ENCODE measurements at places on chromosomes 1 and 21.

GRCh38 chr1:89347296-89347695, 16.6 kb upstream of the GBP6 start:
- no peak for DNase-seq

DNA sequence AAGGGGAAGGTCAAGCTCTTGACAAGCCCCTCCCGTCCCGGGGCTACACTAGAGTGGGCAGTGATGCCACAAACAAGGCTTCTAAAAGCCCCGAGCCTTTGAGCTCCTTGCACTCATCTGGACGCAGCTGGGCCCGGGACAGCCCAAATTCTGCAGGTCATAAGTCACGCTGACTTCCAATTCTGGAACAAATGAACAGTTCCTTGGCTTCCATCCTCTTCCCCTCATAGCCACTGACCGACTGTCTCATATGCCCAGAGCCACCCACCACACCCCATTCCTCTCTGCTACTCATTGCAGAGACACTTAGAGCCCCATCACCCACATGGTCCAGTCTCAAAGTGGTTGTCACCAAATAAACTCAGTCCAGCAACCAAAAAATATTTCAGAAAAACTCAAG, 32.8 kb upstream of the PRELP start:
- DNase-seq: no peak

- DNase-seq: no peak
Measured at GRCh38 chr1:232178191-232178590, 451.7 kb downstream of the SIPA1L2 start.

GRCh38 chr21:41777951-41778815, 11.3 kb upstream of the RIPK4 start:
- peak; percentile 72 for DNase-seq

DNA sequence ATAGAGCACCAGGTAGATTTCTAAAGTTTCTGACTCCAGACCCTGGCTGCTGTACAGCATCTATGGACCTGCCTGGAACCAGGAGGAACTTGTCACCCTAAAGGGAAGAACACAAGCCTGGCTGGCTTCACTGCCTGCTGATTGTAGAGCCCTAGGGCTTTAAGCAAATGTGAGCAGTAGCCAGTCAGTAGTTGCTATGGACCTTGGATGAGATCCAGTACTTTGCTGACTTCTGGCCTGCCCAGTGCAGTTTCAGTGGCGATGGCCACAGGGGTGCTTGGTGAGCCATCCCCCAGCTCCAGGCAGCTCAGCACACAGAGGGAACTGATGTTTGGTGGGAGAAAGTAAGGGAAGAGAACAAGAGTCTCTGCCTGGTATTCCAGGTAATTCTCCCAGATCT, 68.4 kb downstream of the ATP6V1G3 start:
- DNase-seq: no peak

- DNase-seq: no peak
Measured at GRCh38 chr1:95133687-95134086, 16.5 kb downstream of the TLCD4 start.

DNA sequence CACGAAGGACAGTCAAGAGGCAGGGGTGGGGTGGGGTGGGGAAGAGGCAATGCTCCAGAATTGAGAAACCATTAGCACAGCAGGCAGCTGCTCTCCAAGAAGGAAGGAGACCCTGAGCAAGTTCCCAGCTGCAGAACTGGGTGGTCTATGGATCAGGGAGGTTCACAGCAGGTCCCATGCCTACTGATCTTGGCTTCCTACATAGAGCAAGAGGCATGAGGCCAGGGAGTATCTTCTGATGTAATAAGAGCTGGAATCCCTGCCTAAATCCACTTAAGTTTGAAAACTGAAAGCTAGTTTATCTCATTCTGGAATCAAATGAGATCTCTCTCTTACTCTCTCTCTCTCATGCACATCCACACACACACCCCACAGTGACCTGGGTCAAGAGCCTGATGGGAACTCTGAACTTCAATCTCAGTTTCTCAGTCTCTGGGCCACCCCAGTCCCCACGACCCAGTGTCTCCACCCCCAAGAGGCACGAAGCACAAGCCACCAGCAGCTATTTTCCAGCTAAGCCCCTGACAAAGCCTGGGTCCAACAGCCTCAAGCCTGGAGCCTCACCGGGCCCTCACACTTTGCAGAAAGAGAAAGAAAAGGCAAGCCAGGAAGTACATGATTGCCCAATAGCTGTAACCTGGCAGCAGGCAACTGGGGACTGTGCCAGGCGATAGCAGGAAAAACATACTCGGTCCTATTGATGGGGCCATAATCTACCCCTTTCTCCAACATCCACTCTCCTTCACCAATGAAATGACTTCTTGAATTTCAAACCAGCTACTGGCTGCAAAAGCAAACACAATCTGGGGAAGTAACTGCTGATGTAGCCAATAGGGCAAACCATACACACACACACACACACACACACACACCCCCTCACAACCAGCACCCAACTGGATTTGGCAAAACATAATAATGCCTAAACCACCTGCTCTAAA, 2.2 kb downstream of the NUAK2 start:
- DNase-seq: no peak

GRCh38 chr1:41152622-41153044, 89.5 kb downstream of the SCMH1 start:
- no peak for DNase-seq

DNA sequence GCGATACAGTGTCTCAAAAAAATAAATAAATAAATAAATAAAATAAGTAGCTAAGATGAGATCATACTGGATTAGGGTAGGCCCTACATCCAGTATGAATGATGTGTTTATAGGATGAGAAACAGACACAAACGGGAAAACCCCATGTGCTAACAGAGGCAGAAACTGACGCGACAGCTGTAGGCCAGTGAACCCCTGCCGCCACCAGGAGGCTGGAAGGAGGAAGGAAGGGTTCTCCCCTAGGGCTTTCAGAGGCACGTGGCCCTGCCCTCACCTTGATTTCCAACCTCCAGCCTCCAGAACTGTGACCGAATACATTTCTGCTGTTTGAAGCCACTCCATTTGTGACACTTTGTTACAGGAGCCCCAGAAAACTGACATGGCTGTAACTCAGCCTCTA, 38.5 kb downstream of the CHD5 start:
- DNase-seq: no peak

DNA sequence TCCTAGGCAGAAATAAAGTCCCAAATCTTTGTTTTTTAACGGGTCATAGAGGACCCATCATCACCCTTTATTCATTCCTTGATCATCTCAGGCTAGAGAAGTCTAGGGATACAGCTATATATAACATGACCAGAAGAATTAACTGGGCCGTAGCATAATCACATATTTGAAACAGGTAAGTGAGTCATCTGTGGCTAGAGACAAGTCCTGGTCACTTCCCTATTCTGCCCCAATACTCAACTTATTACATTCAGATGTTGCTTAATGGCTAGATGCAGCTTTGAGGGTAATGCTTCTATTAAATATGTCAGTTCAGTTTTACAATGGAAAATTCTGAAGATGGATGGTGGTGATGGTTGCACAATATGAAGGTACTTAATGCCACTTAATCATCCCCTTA, 47.0 kb downstream of the EXO1 start:
- DNase-seq: no peak

- peak; percentile 58 for DNase-seq
Measured at GRCh38 chr1:25619101-25619890, 2.7 kb downstream of the MAN1C1 start.

- DNase-seq: peak; percentile 67
Measured at GRCh38 chr1:42784946-42785693, at the start of gene TMEM269. Gene TMEM269 (plus strand): TSS chr1:42784991. CDS start chr1:42789894, 4,903 bp downstream.

GRCh38 chr1:19372136-19372514, 60.0 kb downstream of the SLC66A1 start:
- DNase-seq: no peak

GRCh38 chr1:198904321-198904720, 265.5 kb downstream of the PTPRC start:
- no peak for DNase-seq

DNA sequence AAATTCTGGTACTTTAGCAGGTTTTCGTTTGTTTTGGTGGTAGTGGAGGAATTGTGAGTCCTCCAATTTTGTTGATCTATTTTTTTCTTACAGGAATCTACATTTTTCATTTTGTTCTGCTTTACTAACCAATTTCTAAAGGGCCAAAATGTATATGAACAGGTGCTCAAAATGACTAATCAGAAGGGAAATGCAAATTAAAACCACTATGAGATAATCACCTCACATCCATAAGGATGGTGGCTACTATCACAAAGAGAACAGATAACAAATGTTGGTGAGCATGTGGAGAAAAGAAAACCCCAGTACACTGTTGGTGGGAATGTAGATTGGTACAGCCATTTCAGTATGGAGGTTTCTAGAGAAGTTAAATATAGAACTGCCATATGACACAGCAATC, 134.2 kb downstream of the LMO4 start:
- DNase-seq: no peak

GRCh38 chr21:43866659-43867331, 1.8 kb downstream of the AGPAT3 start:
- DNase-seq: no peak
